ENCODE measurements at places on chromosomes 3 and 15. TPM values are rescaled to one million over a fixed set of nuclear protein-coding genes. Genes with fewer than 3 reads are reported as not detected.

The ZMYND10 gene
- 0.81 TPM for total RNA-seq

The SLC28A1 gene
- not detected for total RNA-seq

The SEMA6D gene
- total RNA-seq, result 17.7 TPM

The IL17RD gene
- 13.6 TPM for total RNA-seq

The CSK gene
- total RNA-seq, result 28.1 TPM

The TM4SF18 gene
- total RNA-seq, result 1.3 TPM

The HGD gene
- 0.57 TPM for total RNA-seq

The DLEC1 gene
- 0.09 TPM for total RNA-seq

The SLC27A2 gene
- total RNA-seq, result not detected

GRCh38 chr3:105139881-105140560 lies 226.7 kb upstream of the ALCAM start:
- no peak for DNase-seq

DNA sequence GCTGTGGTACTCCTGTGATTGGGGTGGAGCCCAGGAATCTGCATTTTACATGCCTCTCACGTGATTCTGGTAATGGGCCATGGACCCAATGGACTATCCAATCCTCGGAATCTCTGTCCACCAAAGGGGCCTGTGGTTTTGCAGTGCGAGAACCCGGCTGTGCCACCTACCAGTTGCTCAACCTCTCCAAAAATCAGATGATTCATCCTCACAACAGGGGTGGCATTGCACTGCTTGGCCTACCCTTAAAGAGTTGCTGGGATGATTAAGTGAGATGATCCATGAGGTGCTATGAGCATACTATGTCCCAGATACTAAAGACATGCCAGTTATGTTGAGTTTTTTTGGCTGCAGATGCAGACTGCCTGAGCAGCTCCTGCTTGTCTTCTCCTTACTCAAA lies 5.1 kb downstream of the ANP32A start:
- no peak for DNase-seq

GRCh38 chr3:183375337-183375736 lies 53.1 kb downstream of the MCF2L2 start:
- DNase-seq, result no peak

DNA sequence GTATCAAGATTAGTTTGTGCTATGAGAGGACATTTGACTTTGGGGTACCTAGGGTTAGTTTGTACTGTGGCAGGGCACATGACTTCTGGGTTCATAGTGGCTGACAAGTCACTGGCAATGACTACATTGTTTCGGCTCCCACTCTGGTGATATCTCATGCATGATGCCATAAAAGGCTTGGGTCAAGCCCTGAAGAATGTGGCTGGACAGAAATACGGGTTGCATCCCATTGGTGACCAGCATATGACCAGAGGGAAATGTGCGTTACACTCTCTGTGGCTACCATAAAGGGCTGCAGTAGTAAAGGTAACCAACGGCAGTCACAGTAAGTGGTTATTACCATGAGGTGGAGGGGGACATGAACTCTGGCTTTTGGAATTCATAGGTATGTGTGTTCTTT lies 18.4 kb downstream of the THOC7 start:
- no peak for DNase-seq

GRCh38 chr15:36756707-36757106 lies 177.3 kb downstream of the CDIN1 start:
- DNase-seq, result no peak

DNA sequence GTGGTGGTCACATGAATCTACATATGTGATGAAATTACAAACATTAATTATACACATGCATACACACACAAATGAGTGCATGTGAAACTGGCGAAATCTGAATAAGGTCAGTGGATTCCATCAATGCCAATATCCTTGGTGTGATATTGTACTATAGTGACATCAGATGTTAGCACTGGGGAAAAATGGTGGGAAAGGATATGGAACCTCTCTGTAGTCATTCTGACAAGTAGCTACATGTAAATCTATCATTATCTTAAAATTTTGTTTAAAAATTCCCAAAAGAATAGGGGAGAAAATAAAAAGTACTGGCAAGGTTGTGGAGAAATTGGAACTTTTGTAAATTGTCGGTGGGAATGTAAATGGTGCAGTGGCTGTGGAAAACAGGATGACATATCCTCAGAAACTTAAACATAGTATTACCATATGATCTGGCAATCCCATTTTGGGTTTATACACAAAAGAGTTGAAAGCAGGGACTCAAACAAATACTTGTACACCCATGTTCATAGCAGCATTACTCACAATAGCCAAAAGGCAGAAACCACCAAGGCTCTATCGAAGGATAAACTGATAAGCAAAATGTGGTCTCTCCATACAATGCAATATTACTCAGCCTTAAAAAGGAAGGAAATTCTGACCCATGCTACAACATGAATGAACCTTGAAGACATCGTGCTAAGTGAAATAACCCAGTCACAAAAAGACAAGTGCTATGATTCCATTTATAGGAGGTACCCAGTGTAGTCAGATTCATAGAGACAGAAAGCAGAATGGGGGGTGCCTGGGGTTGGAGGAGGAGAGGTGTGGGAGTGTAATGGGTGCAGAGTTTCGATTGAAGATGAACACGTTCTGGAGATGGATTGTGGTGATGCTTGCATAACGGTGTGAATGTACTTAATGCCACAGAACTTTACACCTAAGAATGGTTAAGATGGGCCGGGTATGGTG lies 25.3 kb upstream of the HRH1 start:
- peak; percentile 46 for DNase-seq

GRCh38 chr3:167887096-167887495 lies 151.6 kb downstream of the SERPINI1 start:
- DNase-seq, result peak; percentile 44

- no peak for DNase-seq
These were observed 25.0 kb downstream of the MAP6D1 start for GRCh38 chr3:183800243-183800863.

DNA sequence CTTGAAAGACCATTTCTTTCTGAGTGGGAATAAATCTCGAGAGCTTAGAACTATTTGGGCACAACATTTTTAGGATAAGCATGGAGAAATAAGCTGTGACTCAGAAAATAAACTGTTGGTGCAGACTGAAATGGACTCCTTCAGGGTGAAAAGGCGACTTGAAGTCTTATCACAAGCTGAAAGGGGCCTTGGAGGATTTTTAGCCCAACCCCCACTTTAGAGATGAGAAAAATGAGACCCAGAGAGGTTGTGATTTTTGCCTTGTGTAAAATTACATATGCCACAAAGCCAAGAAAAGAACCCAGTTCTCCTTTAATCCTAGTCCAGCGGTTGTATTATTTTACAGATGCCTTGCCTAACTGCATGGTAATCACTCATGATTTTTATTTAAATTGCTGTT lies 1.5 kb downstream of the ATP1B3 start:
- DNase-seq, result peak; percentile 60

DNA sequence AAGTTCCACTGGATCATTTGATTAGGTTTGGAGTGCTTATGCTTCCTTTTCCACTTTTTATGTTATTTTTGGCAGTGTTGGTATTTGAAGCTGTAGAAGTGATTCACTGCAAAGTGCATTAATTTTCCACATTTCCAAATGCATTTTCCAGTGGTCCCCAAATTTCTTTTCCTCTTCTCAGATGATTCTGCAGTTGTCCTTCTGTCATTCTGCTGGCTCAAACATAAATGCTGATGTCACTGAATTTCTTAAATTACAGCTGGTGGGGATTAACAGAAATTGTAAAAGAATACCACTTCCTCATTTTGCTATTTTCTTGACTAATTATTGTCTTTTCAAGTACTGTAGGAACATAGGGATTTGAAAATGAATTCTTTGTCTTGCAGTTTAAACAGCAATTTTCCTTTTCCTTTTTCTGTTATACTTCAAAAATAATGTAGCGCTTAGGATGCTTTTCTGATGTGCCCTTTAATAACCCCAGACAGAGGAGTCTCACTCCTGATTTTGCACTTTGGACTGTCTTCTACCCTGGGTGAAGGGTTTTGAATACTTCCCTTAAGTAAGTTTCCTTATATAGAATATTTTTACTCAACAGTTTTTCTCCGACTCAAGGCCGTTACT lies 25.0 kb downstream of the MITF start:
- no peak for DNase-seq

DNA sequence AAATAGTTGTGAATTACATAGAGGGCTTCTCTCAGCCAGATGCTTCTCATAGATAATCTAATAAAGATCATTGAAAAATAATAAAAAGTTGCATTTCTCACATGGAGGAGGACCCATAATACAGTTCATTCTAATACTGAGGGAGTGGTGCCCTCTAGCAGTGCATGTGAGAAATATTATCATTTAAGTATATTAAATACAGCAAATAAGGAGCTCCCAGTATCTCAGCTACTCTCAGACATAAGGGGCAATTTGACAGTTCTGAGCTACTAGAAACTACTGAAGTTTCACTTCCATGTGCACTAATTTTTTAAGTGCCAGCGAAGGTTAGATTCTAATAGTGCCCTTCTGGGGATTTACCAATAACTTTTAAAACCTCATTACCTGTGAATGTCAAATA lies 188.3 kb downstream of the IL5RA start:
- DNase-seq, result peak; percentile 39

DNA sequence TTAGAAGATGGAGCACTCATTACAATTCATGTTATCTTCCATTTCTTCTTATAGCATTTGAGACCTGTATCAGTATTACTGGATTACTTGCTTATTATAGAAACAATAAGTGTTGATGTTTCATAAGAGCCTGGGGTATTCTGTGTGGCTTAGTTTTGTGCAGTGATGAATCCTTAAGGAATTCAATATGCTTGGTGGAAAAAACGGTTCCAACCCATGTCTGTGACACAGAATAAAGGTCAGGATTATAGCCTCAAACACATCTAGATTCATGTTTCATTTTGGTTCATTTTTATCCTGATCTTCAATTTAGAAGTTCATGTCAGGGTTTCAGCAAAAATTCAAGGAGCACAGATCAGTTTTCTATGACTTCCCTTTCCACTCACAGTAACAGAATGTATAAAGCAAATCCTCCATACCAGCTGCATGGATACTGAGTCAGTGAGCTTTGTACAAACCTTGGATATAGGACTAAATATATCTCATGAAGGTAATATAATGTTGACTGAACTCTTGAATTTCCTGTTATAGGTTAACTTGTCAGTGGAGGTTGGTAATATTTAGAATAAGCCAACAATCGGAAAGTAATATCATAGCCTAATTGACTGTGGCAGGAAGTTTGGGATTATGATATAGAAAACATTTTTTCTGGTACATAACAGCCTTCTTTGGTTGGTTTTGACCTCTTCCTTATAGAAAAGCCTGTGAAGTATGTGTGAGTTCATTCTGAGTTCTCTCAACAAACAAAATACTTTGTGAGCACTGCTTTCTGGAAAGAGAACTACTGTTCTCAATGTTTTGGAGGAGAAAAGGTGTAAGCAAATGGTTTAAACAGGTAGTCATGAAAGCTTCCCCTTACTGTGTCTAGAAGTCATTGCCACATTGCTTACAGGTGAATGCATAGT lies 218.2 kb upstream of the TPM1 start:
- DNase-seq, result peak; percentile 82

DNA sequence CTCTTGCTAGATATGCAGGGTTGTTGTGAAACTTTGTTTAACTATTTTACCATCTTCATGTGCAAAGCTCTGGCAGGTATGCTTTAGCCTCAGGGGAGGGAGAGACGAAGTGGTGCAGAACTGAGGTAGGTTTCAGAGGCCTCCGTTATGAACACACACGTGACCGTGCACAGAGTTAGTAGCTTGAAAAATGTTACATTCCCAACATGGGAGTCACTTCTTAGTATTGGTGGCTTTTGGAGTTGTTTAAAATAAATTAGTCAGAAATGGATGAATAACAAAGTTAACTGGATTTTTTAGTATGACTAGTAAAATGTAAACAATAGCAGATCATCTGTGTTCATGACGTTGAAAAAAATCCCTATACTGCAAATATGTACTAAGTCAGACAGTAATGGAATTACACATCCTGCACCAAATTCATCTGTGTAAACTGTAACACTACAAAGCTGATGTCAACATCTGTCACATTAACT lies 279.6 kb downstream of the KLF13 start:
- DNase-seq, result peak; percentile 40

DNA sequence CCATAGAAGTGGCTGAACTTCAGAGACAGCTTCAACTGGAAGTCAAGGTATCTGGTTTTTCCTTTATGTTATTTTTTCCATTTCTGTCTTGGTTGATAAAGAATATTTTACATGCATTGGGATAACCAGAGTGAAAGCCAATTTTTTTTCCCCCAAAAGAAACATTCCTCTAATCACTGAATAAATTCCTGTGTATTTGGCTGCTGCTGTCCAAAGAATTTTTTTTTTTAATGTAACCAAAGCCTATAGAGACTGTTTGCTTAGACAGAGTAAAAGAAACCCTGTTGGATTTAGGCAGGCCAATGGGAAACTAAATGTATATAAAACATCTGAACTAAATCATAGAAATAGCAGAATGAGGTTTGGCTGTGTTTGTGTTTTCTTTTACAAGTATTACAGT lies 75.2 kb downstream of the CGNL1 start:
- DNase-seq, result peak; percentile 28

- peak; percentile 17 for DNase-seq
These were observed 18.6 kb downstream of the ARIH1 start for GRCh38 chr15:72492733-72493132.

GRCh38 chr3:151434151-151434890 lies 26.5 kb downstream of the IGSF10 start:
- DNase-seq, result peak; percentile 90

DNA sequence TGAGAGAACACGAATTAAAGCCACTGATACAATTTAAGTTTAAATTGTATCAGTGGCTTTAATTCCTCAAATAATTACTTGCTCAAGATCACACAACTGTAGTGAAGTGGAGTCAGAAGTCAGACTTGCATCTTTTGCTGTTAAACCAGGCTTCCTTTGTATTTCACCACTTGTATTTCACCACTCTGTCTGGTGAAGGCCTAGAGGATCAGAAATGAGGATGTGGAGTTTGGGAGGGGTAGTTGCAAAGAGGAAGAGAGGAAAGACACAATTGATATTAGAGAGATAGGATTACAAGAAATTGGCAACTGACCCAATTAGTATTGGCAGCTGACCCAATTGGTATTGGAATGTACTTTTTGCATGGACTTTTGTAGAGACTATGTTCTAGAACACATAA lies 288.1 kb upstream of the GPR149 start:
- no peak for DNase-seq

- no peak for DNase-seq
These were observed 339.2 kb downstream of the SOX2 start for GRCh38 chr3:182050932-182051331.

DNA sequence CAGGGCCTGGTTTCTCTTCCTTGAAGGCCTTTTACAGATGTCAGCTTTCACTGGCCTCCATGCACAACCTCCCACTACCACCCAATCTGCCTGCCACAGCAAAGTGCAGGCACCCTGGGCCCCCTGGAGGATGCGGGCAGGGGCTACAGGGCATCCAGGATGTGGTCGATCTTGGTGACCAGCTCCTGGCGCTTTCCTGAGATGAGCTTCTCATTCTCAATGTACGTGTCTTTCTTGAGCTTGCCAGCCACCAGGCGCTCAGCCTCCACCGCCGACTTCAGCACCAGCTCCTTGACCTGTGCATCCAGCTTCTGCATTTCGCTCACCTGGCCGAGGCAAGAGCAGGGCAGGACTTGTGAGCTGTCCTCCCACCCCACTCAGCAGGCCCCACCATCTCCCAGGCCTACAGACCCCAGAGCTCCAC lies 30.3 kb downstream of the RPN1 start:
- no peak for DNase-seq

- DNase-seq, result no peak
These were observed 828 bp downstream of the THOC7 start for GRCh38 chr3:63862804-63863149.

GRCh38 chr3:18111796-18112232 lies 313.3 kb downstream of the SATB1 start:
- peak; percentile 18 for DNase-seq
